ENCODE measurements at places on chromosomes 12 and 14.
A peak's percentile ranks its signal among the peaks of the same experiment; 100 is the strongest.

- no peak for DNase-seq
Measured at GRCh38 chr12:113854385-113855142, 111.6 kb downstream of the RBM19 start.

DNA sequence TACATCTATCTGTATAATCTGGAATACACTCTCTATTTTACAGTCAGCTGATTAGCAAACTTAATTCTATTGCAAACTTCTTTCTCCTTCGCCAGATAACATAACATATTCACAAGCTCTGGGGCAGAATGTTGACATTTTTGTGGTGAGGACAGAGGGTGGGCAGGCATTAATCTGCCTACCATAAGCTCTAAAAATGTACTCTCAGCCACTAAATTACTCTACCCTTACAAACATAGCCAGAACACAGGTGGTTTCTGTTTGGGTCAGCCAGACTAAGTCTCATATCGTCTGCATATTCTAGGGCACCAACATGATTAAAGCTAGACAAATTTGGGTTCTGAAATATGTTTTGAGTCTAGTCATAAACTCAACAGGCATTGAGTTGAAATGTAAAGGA is 90.1 kb downstream of the SLC6A15 start:
- no peak for DNase-seq

- no peak for DNase-seq
Measured at GRCh38 chr14:88191605-88192004, 131.5 kb downstream of the KCNK10 start.

DNA sequence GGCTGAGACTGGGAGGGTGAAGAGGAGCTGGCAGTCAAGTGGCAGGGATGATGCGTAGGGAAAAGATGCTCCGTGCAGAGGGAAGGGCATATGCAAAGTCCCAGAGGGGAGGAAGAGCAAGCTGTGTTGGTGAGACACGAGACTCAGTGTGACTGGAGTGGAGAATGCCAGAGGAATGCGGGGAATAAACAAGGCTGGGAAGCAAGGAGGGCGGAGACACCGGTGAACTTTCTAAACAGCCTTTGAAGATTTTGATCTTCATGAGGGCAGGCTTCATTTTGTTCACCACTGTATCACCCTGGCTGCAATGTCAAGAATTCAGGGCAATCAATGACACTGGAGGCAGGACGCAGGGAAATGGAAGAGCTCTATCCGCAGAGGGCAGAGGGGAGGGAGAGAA is 535.8 kb downstream of the FUT8 start:
- DNase-seq, result no peak

GRCh38 chr12:53078425-53079225 is 565 bp downstream of the SPRYD3 start:
- no peak for DNase-seq

GRCh38 chr12:57069523-57069922 is 9.1 kb downstream of the NEMP1 start:
- no peak for DNase-seq

DNA sequence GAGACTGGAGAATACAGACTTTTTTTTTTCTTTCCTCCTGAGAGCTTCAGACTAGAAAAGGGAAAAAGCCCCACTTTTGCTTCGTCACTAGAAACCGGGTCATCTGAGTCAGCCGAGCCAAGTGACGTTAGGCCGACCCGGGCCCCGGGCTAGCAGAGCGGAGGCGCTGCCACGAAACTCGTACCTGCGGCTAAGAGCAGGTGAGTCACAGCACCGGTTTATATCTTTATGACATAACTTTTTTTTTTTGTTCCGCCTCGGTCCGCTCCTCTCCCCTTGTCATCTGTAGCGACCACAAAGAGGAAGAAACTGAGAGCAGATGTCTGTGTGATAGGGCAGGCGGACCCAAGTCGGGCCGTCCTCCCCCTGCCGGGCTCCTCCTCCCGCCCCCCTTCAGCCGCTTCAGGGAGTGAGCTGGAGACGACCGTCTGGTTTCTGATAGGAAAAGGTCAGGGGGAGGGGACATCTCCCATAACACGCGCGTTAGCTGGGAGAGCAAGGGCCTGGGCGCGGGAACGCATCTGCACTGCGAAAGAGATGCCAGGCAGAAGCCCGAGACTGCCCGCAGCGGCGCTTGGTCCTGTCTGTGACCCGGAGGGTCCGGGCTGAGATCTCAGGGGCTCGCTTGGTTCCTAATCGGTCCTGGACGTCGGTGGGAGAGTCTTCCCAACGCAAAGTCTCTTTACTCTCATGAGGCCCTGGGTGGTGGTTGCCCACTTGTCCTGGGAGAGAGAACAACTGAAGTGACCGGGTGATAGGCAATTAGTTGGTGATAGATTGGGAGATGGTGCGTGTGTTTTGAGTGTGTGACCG is 586 bp downstream of the TTC6 start:
- peak; percentile 72 for DNase-seq

DNA sequence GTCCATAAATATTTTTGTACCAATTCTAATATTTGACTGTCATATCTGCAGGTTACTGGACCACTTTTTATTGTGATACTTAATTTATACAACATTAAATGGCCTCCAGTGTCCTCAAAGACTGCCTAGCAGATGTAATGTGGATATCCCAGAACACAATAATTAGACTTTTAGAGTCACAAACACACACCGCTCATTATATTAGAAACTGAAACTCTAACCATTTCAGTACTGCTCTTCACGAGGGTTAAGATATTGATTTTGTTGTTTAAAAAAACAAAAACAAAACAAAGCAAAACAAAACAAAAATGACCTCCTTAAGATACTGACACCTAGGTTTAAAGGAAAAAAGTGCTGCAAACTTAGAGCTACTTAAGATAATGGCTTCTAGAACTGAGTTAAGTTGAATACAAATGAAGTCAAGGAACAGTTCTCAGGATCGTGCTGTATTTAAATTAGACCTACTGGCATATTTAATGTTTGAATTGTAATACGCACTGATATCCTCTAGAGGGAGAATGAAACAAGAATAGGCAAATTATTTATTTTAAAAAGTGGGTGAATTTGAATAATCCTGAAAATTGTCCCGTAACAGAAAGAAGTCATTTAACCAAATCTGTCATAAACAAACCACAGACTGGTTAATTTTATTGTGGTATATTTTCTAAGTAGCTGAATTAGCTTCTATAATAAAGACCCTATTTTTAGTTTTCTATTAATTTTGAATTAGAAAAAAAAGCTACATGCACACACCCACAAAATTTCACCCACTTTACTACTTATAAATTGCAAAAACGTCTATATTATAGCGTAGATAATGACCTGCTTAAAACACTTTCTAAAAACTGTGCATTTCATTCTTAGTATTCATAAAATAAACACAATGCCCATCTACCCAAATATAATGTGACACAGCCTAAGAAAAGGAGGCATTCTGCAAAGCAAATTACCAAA is 395.2 kb upstream of the DCN start:
- no peak for DNase-seq

GRCh38 chr12:23211384-23212320 is 586.7 kb downstream of the ETNK1 start:
- DNase-seq, result no peak

- DNase-seq, result no peak
Measured at GRCh38 chr12:46386877-46387629, 14.5 kb upstream of the SLC38A2 start.

DNA sequence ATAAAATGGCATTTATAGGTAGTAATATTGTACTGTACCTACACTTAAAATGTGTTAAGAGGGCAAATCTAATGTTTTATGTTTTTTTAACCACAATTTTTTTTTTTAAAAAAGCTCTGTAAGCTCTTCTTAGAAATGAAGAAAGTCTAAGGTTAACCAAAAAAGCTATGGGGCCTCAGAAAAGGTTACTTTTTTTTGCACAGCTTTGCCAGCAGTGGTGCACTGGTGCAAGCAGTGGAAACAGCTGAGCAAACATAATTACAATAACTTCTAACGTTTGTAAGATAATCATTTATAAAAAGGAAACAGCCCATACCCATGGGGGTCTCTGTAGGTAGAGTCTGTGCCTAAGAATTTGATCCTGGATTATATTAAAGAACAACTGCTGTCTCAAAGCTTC is 85.1 kb upstream of the NID2 start:
- DNase-seq, result no peak

GRCh38 chr14:74506411-74506851 is 12.9 kb downstream of the ISCA2 start:
- DNase-seq, result peak; percentile 50

DNA sequence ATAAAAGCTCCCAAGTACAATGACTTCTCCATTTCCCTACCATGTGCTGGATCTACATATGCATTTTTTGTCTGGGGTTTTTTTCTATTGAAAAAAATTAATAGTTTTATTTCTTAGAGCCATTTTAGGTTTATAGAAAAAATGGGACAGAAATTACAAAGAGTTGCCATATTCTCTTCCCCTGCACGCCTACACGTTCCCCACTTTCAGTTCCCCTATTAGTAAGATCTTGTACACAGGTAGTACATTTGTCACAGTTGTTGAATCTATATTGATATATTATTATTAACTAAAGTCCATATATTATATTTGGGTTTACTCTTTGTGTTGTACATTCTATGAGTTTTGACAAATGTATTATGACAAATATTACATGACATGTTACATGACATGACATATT is 35.7 kb downstream of the SIX6 start:
- no peak for DNase-seq

DNA sequence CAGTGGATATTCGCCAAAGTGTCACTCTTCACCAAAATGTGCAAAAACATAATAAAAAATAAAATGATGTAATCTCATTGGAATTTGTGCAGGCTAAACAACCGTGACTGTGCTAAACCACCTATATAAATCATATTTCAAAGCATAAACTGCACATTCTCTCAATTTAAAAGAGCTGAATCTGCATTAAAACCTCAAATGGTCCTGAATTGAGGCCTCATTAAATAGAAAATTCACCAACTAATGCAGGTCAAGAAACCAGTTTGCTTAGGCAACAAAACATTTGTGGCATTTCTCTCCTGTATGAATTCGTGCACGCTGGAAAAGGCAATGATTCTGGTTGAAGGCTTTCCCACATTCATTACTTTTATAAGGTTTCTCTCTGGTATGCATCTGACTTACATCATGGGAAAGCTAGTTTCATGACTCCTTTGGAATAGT is 80.1 kb upstream of the IFNG-AS1 start:
- DNase-seq, result no peak

- DNase-seq, result no peak
Measured at GRCh38 chr14:94560751-94561655, at the start of gene SERPINA4. Gene SERPINA4 (plus strand): TSS chr14:94561442. CDS start chr14:94563483, 2,041 bp downstream.

- DNase-seq, result no peak
Measured at GRCh38 chr14:20332431-20332787, 670 bp downstream of the CCNB1IP1 start.

DNA sequence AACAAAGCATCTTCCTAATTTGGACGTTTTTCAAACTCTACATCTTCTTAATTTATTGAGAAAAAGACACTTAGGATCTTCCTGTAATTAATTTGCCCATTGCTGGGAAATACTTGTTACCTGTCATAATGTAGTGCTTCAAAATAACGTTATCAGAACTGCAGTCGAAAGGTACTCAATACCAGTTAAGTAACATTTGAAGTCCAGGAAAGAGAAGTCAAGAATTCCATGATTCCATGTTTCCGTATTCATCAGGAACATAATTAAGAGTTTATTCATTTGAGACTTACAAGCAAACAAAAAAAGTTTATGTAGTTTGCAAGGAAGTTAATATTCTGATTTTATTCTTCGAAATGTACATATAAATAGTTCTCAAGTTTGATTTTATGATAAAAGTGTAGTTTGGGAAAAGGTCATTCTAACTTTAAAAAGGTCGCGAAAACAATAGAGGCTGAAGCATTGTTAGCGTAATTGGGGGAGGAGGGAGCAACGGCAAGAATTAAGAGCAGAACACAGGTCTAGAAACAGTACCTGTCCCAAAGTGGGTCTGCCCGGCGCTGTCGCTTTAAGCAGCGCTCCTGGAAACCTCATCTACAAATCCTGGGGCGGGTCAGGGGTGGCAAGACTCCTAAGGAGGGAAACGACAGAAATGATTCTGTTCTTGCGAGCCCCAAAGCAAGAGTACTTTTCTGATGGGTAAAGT is 1.2 kb upstream of the KCNMB4 start:
- DNase-seq, result no peak

GRCh38 chr12:67996347-67996746 is 7.1 kb downstream of the IFNG-AS1 start:
- DNase-seq, result no peak

- no peak for DNase-seq
Measured at GRCh38 chr14:51453869-51454268, 197.8 kb upstream of the FRMD6 start.

DNA sequence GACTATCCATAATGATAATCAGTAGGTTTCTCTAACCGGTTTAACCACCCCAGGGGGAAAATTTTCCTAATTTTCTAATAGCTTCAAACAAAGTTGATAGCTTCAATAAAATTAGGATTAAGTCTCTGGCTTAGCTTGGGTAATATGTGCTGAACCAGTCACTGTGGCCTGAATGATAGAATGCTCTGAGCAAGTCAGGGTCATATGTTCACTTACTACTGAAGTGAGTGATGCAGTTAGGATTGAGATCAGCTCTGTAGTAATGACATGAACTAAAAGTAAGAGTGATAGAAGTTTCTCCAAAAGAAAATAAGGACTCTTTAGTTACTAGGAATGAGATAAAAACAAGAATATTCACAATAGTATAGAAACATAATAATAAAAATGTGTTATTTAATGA is 32.6 kb downstream of the ETNK1 start:
- no peak for DNase-seq

GRCh38 chr12:115216301-115216700 is 532.3 kb upstream of the TBX3 start:
- DNase-seq, result no peak

DNA sequence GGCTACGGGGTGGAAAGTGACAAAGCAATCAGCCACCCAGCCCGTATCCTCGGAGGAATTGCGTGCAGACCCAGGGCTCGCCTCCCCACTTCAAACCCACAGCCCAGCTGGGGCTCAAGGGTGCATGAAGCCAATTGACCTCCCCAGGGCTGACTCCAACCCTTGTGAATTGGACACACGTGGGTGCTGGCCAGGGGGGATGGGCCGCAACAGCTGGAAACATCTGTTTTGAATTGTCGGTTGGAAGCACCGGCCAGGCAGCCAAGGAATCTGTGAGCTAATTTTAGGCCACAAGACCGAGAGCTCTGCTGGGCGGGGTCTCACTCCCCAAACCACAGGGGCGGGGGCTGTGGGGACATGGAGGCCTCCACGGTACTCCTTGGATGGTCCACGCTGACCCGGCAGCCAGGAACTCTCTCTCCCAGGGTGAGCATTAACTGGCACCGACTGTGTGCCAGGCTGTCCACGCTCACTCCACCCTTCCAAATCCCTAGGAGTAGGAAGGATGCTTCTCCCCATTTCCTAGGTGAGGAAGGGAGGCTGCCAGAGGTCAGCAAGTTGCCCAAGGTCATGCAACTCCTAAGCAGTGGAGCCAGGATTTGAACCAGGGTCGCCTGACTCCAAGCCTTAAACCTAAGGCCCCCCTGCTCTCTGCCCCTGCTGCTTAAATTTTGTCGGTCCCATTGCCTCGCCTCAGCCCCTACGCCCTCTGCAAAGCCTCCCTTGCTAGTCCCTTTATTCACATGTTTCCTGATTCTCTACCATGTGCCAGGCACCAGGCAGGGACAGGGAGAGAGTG is 11.9 kb upstream of the TMEM119 start:
- DNase-seq, result peak; percentile 90

- DNase-seq, result peak; percentile 69
Measured at GRCh38 chr14:57390806-57391516, 575 bp downstream of the NAA30 start.

- no peak for DNase-seq
Measured at GRCh38 chr12:106841510-106842302, 67.2 kb downstream of the RIC8B start.

- no peak for DNase-seq
Measured at GRCh38 chr14:101509730-101510371, 51.4 kb upstream of the DIO3 start.

Measured in left forelimb (tissue), 1 donor.